Stimulated activated CD8-positive, alpha-beta memory T cell treated with anti-CD3 and anti-CD28 coated beads, Interleukin-15, amount 100 ng/mL, for 4 hours (primary cell): ENCODE measurements at places on chromosomes 1 and 21.

GRCh38 chr1:72482736-72483413 is 200.5 kb upstream of the NEGR1 start:
- no peak for DNase-seq

GRCh38 chr1:115764541-115764940 is 4.0 kb downstream of the CASQ2 start:
- DNase-seq = no peak

DNA sequence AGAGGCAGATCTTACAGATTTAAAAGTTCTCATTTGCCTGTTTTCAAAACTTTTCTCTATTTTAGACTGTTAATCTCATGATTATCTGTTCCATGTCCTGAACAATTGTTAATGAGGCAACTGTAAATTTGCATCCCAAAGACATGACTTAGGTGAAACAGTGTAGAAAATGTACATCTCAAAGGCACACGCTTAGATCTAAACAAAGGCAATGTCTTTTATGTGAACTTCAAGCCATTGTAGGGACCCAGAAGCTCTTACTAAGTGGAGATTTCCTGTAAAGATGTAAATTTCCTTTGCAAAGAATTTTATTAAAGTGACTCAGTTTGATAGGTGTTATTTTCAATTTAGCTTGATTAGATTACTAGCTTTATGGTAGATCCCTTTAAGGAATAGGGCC is 125.2 kb upstream of the F3 start:
- DNase-seq = no peak

DNA sequence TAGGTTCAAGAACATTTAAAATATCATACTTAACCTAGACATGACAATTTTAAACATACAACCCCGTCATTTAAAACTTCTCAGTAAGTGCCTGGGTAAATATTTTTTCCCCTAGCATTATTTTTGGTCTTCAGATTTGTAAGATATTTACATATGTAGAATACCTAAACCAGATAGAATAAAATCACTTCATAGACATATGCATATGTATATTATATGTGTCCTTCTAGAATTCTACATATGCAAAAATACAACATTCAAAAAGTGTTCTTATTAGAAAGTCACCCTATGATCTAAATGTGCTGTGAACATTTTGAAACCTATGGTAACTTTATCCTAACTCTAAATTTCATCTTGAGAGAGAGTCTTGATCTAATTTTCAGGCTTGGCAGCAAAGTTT is 1467.0 kb upstream of the B3GALT2 start:
- no peak for DNase-seq

DNA sequence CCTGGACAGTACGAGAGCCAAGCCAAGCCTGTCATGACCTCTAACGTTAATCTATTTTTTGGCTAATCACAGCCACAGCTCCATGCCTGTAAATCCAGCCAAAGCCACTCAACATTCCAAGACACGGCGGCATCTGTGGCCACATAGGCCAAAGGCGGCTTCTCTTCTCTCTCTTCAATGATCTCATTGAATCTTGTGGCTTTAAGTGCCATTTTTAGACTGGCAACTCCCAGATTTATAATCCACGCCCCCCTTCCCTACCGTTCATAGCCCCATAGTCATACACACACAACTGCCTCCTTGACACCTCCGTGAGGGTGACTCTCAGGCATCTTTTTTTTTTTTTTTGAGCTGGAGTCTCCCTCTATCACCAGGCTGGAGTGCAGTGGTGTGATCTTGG is 5.7 kb upstream of the SELENON start:
- DNase-seq = no peak

DNA sequence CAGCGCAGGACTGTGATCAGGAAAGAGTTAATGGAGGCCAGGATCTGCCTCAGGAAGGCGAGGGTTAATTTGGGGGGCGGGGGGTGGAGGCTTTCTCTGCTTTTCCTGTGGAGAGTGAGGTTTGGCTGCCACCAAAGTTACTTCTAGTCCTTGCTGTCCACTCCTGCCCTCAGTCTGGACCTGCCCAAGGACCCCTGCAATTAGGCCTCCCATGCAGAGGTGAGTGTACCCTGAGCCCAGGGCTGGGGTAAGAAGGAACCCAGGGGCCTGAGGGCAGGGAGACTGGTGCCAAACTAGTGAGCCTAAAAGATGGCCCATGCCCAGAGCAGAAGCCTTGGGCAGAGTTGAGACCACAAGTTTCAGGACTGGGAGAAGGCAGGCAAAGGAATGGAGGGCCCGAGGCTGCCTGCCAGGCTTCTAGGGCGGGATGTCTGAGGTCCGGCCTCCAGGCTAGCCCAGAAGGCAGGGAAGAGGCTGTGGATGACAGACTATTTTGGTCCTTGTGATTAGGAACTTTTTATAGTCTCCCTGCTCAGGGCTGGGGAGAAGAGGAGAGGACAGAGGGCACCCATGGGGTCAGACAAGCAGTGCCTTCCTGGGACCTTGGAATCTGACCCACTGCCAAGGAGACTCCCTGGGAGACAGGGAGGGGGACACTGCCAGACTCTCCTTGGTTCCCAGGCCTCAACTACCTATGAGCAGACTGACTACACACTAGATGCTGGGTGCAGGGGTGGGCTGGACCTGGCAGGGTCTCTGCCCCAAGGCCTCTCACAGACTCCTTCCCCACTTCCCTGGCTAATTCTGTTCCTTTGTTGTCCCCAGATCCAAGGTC is at the start of gene FAM110D:
TSS of gene FAM110D (plus strand) at position 172 of the 835 bp plus-strand sequence. CDS start 2,213 bp downstream, outside the sequence.
- DNase-seq = no peak

DNA sequence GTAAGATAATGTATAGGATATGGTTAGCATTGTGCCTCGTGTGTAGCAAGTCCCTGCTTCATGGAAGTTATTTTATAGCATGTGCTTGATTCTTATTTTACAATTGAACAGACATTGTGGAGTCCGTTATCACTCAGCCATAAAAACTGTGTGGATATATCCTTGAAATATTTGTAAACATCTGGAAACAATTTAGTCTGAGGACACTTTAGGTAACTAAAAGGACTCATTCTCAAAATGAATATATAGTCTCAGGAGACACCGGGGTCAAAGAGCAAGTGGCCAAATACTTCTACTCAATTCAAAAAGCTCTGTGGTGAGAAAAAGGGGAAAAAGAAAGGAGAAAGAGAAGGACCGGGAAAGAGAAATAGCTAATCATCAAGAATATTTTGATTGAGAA is 23.7 kb downstream of the PRRX1 start:
- DNase-seq = no peak

- no peak for DNase-seq
These were observed 22.4 kb downstream of the SYDE2 start for GRCh38 chr1:85178396-85178795.

GRCh38 chr1:207649210-207649753 is 4.3 kb downstream of the CR1L start:
- no peak for DNase-seq

DNA sequence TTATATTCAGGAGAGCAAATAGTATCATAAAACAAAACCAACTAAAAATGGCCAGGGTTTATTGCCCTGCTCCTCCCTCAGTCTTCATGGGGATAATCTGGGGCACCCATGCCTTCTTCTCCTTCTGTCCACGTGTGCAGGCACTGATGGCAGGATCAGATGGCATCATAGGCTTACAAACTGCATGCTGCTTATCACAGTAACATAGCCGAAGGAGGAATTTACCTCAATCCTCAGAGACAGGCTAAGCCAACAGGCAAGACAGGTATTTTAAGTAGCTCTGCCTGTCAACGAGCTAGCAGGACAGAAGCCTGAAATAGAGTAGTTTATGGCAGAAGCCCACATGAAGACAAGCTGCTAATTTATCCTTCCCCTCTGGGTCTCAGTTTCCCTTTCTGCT is 9.4 kb downstream of the LAMB3 start:
- DNase-seq = no peak

DNA sequence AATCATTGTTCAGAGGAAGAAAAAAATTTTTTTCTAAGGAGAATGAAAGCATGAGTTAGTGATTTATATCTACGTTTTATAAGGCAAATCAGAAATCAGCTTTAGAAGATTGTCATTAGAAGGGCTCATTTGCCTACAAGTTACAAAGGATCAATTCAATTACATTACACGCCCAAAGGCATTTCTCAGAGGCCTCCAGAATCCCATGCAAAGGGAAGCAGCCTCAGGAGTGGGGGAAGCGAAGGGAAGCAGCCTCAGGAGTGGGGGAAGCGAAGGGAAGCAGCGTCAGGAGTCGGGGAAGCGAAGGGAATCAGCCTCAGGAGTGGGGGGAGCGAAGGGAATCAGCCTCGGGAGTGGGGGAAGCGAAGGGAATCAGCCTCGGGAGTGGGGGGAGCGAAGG is 206.2 kb downstream of the GREM2 start:
- DNase-seq = no peak

- no peak for DNase-seq
These were observed 11.9 kb downstream of the EXTL2 start for GRCh38 chr1:100882698-100883097.

DNA sequence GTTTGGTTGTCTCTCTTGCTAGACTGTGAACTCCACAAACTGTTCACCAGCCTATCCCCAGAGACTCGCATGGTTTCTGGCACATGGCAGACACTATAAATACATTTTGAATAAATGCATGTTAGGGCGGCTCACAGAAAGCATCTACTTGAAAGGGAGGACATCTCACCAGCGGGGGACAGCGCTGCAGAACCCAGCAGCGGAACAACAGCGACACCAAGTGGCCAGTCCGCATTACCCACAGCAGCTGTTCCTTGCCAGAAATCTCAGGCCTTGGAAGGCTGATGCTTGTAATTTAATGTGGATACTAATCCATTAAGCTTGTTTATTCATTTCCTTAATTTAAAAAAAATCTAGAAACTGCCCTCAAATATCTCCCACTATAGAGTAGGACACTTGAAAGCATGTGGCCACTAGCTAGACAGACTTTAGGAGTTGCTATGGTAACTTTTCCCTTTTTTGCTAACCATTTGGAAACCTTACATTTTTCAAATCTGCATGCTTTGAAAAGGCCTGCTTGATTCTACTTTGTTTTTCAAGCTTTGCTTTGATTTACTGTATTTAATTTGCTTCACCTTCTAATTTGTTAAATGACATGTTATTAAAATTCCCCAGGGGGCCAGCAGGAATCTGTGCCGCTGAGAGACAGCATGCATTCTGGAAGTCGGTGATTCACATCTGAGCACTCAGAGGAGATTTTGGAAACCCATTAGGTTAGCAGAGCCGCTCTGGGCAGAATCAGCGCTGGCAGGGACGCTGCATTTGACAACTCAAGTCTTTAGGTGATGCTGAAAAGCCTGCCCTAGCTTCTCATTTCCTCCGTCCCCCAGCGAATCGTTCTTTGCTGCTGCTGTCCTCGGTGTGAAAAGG is 63.5 kb upstream of the SSX2IP start:
- peak; percentile 41 for DNase-seq

- no peak for DNase-seq
These were observed 137.0 kb downstream of the BRINP2 start for GRCh38 chr1:177307771-177308170.

DNA sequence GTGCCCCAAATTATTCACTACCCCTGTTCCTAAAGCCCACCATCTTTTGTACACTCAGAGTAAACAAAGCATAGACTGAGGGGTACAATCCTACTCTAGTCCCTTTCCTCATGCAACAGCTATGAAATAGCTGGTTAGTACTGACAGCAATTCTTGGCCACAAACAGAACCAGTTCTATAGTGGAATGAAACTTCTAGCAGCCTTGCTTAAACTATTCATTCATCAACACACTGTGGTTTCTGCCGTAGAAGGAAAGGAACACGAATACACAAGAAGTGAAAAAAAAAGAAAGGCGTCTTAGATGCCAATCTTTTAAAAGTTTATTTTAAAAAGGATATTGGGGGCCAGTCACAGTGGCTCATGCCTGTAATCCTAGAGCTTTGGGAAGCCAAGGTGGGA is 9.9 kb downstream of the PSMB2 start:
- no peak for DNase-seq

- DNase-seq = no peak
These were observed 160.2 kb upstream of the IRF2BP2 start for GRCh38 chr1:234769986-234770795.

GRCh38 chr1:2506901-2507565 is 19.4 kb downstream of the PANK4 start:
- no peak for DNase-seq

GRCh38 chr1:89555550-89555949 is 30.9 kb downstream of the LRRC8B start:
- DNase-seq = no peak

DNA sequence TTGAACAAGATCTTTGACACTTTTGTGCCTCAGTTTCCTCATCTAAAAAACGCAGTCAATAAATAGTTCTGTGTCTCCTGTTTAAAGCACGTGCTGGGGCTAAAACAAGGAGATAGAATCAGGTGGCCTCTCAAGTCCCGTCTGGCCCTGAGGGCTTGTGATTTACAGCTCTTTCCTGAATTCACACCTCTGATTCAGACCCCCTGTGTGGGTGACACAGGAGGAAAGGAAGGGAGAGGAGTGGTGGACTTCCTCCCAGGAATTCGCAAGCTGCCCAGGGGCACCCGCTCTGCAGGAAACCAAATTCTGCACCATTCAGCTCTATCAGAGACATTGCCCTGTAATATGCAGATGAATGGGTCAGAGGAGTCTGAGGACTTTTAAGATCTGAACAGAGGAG is 5.2 kb upstream of the PRR9 start:
- no peak for DNase-seq

- no peak for DNase-seq
These were observed 178.3 kb downstream of the HMCN1 start for GRCh38 chr1:185912504-185912903.

DNA sequence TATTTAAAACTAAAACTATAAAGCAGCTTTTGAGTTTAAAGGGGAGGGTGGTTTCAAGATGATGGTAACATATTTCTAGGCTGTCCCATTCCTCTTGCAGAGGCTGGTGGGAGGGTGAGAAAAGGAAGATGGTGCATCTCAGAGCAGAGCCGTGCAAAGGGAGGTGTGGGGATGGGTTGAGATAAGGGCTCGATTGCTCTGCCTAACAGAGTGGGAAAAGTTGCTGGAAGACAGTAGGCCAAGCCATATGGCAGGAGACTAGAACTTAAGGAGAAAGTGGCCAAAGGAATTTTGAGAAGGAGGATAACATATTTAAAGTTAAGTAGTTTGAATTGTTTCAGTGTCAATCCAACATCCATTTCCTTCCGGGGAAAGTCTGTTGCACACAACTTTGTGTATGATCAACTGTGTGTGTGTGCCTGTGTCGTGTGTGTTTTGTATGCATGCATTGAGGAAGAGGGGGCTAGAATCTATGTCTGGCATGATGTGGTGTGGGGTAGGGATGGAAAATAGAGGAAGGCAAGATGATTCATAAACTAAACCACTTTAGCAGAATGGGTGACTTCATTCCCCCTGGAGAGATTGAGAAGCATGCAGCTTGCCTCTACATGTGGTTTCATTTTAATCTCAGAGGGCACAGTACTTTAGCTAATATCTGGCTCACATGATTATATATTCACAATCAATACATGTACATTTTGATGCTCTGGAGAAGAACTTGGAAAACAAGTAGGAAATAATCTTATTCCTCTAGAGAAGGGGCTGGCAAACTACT is 145.0 kb upstream of the DNAH14 start:
- no peak for DNase-seq
